ENCODE measurements at places on chromosomes 5 and 9.

GRCh38 chr5:146041180-146041789 lies 64.1 kb downstream of the PLAC8L1 start:
- DNase-seq, result no peak

DNA sequence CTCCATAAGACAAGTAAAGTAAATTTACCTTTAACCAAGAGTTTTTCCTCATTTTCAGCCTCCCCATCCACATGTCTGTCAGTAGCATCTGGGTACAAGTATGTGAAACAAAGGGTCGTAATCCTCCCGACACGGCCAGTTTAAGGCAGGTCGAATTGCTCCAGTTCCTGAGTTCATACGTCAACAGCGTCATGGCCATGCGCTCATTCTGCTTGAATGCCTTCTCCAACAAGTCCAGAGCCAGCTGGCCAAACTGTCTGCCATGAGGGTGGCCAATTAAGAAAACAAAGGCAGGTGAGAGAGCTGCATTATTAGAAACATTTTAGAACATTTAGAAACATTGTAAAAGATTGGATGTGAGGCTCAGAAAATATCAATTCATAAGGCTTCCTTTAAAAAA lies 87.5 kb downstream of the TRPM6 start:
- DNase-seq, result no peak

DNA sequence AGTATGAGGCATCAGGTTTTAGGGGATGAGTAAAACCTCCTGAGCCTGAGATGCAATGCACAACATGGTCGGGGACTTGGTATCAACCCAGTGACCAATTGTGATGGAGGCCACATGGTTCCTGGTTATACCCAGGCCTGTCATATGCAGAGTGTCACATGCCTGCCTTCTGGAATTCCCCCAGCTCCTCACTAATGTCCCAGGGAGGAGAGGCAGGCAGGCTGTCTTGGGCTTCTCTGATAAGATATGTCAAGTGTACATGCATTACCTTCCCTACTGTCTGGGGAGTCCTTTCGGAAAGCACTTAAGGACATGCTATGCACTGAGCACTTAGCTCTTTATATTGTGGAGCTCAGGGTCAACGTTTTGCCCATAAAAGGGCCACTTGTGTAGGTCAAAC lies 14.2 kb upstream of the PALM2AKAP2 start:
- DNase-seq, result no peak

- no peak for DNase-seq
Measured at GRCh38 chr5:43564289-43564850, 7.5 kb upstream of the PAIP1 start.

DNA sequence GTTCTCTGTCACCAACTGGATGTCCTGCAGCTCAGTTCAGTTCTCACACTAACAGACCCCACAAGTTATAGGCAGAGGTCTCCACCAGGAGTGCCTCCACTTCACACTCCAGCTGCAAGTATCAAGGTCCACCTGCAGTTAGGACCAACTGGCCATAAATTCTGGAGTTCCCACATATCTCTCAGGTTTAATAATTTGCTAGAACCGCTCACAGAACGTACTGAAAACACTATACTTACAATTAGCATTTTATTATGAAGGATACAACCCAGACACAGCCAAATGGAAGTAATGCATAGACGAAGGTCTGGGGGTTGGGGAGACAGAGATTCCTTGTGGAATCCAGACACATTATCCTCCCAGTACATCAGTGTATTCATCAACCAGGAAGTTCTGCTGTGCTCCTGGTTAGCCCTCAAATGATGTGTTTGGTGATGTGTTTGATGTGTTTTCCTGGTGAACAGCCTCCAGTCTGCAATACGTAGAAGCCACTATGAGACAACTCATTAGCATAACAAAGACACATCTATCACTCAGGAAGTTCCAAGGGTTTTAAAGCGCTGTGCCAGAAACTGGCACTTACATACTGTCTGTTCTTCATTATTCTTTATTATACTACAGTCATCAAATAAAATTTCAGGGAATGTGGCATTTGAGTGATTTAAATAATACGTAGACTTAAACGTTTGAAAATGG lies 25.4 kb downstream of the OGN start:
- peak; percentile 7 for DNase-seq

- DNase-seq, result no peak
Measured at GRCh38 chr9:97441729-97442128, 29.8 kb downstream of the TDRD7 start.

DNA sequence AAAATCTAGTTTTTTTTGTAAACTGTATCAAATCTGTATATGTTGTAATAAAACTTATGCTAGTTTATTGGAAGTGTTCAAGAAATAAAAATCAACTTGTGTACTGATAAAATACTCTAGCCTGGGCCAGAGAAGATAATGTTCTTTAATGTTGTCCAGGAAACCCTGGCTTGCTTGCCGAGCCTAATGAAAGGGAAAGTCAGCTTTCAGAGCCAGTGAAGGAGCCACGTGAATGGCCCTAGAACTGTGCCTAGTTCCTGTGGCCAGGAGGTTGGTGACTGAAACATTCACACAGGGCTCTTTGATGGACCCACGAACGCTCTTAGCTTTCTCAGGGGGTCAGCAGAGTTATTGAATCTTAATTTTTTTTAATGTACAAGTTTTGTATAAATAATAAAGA lies 24.3 kb downstream of the HMGCR start:
- DNase-seq, result no peak

- peak; percentile 15 for DNase-seq
Measured at GRCh38 chr9:100324594-100325200, 28.0 kb downstream of the TEX10 start.

DNA sequence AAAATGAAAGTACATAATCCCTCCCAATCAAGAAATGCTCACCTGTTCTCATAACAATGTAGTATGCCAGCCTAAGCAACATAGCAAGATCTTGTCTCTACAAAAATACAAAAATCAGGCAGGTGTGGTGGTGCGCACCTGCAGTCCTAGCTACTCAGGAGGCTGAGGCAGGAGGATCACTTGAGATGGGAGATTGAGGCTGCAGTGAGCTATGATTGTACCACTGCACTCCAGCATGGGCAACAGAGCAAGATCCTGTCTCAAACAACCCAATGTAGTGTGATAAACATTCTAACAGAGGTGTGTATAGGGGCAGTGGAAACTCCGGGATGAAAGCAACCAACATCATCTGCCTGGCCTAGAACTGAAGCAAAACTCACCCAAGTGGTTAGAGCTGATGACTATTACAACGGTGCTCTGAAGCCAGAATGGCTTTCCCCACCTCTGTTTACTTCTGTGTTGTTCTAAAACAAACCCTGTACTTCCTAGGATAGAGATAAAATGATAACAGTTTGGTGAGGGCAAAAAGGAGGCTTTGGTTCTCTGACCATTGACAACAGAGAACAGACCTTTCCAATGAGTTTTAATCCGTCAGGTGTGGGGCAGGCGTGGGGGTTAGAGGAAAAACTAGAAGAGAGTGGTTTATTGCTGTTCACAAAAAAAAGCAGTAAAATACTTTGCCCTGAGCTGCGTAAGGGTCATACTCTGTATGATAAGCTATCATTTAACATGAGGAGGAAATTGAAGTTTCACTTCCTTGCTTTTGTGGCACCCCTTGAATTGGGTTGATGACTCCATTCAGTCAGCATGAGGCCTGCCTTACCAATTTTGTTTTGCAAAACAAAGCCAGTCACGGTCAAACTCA lies 18.9 kb downstream of the WNT8A start:
- DNase-seq, result no peak

DNA sequence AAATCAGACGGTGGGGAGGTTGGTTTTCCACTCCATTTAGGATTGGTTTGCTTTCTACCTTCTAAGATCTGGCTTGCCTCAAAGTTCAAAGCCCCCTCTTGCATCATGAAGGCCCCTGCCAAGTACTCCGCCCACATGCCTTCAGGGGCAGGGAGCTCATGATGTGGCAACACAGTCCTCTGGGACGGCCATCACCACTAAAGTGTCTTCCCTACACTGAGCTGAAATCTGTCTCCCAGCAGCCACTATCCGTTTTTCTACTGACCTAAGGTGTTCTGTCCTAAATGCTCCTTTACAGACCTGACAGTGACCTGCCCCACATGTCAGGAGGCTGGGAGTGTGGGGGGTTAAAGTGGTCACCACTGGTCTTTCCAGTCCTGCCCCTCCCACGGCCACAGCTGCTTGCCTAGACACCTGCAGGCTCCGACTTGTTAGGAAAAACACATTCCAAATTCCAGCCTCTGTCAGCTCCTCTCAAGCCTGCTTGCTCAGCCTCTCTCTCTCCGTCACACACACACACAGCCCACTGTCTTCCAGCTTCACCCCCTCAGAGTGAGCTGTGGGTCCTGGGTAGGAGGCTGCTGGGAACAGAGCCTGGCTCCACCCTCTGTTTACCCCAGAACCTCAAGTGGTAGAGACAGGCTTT lies 44.9 kb downstream of the SHB start:
- DNase-seq, result peak; percentile 76

GRCh38 chr9:72749276-72749675 lies 203.6 kb downstream of the ALDH1A1 start:
- no peak for DNase-seq

GRCh38 chr5:123448017-123448617 lies 24.9 kb upstream of the CEP120 start:
- no peak for DNase-seq

- DNase-seq, result peak; percentile 41
Measured at GRCh38 chr9:106717686-106718085, 145.3 kb upstream of the ZNF462 start.

DNA sequence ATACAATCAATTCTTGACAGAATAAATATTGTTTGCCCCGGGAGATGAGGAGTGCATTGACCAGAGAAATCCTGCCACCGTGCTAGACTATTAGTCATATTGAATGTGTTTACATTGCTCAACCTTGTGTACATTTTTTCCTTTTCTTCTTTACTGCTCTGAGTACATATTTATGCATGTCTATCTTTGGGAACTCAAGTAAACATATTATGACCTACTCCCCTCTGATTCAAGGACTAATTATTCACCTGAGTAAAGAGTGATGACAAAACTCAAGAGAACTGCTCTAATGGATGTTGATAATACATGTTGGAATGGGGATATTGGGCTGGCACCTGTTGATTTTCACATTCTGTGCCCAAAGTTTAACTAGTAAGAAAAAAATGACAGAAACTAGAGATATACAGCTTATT lies 3.9 kb upstream of the SPINK1 start:
- DNase-seq, result no peak

DNA sequence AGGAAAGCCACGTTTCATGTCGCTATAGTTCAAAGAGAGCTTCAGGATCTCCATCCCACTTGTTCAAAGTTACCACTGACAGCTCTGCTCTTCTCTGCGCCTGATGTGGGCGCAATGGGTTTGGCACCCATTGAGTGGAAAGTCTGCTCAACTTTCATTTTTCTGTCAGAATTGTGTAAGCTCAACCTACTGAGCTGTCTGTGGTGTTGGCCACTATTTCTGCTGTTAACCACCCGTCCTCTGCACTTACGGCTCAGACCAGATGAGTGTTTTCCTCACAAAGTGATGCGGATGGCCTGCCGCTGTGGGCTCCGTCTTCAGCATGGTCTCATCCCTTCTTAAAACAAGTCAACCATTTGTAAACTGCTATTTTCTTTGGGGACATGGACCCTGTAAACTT lies 131.2 kb downstream of the WNK2 start:
- DNase-seq, result no peak

GRCh38 chr5:51471630-51472029 lies 88.4 kb downstream of the ISL1 start:
- DNase-seq, result no peak

DNA sequence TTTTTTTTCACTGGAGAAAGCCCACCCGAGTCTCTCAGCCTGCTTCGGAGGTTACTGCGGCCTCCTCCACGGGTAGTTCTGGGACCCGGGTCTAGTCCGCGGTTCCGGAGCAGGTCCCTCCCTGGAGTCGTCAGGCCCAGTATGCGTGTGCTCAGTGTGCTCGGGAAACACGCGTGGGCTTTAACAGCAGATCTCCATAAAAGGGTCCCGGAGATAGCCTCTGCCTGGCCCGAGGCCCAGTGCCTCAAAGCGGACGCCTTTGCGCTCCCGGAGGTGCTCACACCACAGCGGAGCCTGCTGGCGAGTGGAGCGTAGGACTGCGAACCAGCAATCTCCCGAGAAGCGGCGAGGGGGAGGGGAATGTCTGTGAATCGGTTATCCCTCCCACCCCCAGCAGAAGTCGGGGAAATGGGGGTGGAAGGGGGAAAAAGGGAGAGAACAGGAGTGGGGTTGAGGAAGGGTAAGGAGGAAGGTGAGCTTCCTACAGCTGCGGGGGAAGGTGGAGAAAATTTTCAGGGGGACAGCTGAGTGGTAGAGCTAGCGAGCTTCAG lies 28.7 kb downstream of the CDKN2A start:
- peak; percentile 37 for DNase-seq

DNA sequence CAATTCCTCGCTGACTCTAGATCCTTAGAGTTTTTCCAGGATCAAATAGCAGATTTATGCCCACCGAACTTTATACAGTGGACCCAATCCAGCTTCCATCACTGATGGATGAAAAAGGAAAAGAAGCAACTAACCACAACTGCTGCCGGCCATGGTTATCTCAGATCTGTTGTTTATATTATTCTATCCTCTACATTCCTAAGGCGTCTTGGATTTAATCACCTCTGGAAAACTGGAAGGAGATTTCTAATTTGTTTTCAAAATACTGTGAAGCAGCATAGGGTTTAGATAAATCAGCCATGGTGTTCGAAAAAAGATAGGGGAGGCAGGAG lies 663 bp upstream of the ZNF366 start:
- no peak for DNase-seq

DNA sequence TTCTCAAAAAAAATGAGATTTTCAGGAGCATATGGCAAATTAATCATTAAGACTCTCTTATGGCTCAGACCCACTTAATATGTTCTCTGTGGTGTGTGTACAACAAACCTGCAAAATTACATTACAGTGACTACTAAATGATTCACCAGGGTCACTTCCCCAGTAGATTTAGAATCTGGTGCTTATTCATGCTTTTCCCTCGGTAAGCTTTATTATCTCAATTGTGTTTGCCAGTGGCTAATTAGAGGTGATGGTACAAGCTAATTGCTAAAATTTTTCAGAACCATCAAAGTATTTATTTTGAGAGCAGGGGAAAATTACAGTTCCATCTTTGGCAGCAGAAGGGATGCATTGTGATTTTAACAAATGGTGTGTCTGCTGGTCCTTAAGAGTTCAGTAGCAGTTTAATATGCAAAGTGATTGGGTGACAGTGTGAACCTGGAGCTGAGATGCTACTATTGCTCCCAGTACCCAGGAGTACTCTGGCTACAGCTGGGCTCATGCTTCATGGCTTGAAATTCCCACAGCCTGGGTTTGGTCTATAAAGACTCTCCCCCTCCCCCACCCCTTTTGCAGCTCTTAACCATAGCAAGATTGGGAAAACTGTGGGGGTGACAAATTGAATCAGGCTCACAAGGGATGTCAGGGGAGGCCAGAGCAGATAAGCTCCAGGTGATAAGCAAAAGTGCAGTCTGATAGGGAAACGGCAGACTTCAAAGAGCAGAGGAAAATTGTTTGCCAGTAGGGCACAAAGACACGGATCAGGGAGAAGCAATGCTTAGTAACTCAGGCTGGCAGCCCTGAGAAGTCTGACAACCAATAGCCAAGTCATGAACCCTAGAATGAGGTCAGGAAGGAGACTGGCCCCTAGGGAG lies 92.8 kb upstream of the RAD23B start:
- DNase-seq, result peak; percentile 21

GRCh38 chr9:15206903-15207696 lies 99.9 kb downstream of the TTC39B start:
- no peak for DNase-seq

GRCh38 chr5:126508962-126509279 lies 85.7 kb downstream of the GRAMD2B start:
- no peak for DNase-seq

All from AG04450 (cell line).